ENCODE measurements at places on chromosomes 7 and 10. TPM values are rescaled to one million over a fixed set of nuclear protein-coding genes. Genes with fewer than 3 reads are reported as not detected.

The TAS2R4 gene
- total RNA-seq: not detected

The NDUFB8 gene
- 361 TPM for total RNA-seq

The PTPRE gene
- 11.3 TPM for total RNA-seq

The COL17A1 gene
- total RNA-seq: 6.2 TPM

The SFTPA2 gene
- total RNA-seq: not detected

The TCERG1L gene
- total RNA-seq: 0.12 TPM

The OR2A42 gene
- 0.39 TPM for total RNA-seq

The LBX1 gene
- not detected for total RNA-seq

The CYP3A7 gene
- 2.0 TPM for total RNA-seq

The TMEM72 gene
- not detected for total RNA-seq

The CUTC gene
- 37.5 TPM for total RNA-seq

The SH2D4B gene
- total RNA-seq: not detected

The GSAP gene
- 6.4 TPM for total RNA-seq

The CUBN gene
- 0.15 TPM for total RNA-seq

The COL26A1 gene
- total RNA-seq: not detected

The TAS2R41 gene
- not detected for total RNA-seq

The EN2 gene
- not detected for total RNA-seq

The VSIR gene
- 36.1 TPM for total RNA-seq

The CROT gene
- total RNA-seq: 5.6 TPM

The STOX1 gene
- 0.26 TPM for total RNA-seq

The SNCG gene
- 33.8 TPM for total RNA-seq

The IFIT3 gene
- 6.5 TPM for total RNA-seq

The SCIN gene
- 0.93 TPM for total RNA-seq
